ENCODE measurements at places on chromosomes 3 and 15.

GRCh38 chr3:18630295-18630694 lies 205.2 kb upstream of the SATB1 start:
- no peak for DNase-seq

GRCh38 chr3:123642182-123642956 lies 57.5 kb upstream of the HACD2 start:
- DNase-seq, result peak; percentile 75

DNA sequence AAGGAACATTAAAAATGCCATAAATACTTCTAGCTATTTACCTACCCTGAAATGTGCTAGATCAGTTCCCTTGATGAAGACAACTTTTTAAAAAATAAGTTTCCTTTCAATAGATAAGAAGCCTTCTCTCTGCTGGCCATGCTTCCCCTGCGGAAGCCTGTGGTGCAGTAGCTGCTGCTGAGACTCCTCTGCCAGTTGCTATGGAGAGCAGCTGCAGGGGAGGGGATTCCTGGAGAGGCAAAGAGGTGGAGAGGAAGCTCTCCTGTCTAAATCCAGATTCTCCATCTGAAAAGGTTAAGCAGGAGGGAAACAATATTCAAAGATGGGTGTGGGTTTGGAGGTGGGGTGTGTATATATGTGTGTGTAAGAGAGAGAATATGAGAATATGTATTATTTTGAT lies 69.8 kb upstream of the BFSP2 start:
- no peak for DNase-seq

DNA sequence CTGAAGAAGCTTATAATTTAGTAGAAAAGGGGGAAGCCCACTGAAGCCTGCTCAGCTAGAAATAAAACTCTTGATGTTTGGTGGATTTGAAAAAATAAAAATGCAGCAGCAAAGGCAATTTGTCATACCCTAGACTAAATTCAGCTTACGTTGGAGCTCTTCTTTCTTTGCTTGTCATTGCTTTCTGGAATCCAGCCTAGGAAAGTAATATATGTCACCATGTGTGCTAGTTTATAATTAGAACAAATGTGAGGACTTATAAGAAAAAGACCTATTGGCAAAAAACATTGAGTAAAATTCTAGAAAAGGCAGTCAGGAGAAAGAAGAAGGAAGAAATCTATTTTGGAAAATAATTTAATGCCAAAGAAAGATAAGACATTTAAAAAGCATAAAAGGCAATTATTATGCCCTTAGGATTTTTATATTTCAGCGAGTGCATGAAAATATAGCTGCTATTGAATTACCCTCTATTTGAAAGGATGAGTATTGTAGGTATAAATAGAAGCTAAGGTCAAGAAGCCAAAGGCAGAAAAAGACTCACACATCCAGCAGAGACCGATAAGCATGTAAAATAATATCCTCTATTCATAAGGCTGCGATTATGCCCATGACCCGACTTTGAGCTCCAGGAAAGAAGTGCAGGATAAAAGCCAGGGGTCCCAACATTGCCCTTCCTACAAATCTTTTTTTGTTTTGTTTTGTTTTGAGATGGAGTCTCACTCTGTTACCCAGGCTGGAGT lies 10.6 kb upstream of the BTBD1 start:
- DNase-seq, result no peak

DNA sequence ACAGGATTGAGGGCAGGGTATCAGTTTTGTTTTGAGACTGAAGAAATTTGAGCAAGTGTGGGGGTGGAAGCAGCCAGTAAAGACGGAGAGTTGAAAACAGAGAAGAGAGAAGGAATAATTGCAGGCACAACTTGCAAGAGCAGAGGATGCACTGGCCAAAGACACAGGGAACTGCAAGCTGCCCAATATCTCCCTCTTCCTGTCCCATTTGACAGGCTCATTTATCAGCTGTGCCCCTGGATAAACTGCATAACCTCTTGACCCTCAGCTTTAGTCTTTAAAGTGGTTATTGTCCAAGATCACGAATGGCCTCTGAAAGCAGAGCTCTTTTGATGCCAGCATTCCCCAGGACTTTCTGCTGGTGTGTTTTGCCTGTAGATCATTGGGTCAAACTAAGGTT lies 5.0 kb upstream of the RAMAC start:
- DNase-seq, result no peak

DNA sequence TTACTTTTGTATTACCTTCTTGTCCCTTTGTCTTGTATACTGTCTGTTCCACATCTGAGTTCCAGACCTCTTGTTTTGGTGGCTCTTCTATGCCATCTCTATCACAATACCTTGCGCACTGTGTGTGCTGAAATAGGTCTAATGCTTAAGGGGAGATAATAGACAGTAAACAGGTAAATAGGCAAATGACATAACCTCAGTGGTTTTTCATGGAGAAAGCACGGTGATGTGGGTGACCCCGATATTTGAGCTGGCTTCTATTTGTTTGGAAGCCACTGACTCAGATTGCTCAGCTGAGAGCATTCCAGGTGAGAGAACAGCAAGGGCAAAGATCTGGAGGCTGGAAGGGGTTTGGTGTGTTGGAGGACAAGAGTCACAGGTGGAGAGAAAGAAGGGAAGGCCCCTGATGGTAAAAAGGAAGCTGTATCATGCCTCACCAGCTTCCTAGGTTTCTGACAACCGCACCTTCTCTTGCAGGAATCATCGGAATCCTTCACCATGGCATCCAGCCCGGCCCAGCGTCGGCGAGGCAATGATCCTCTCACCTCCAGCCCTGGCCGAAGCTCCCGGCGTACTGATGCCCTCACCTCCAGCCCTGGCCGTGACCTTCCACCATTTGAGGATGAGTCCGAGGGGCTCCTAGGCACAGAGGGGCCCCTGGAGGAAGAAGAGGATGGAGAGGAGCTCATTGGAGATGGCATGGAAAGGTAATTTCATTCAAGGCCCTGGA lies 795 bp downstream of the MCM2 start:
- DNase-seq, result no peak

GRCh38 chr3:4690277-4690676 lies 197.1 kb downstream of the ITPR1 start:
- no peak for DNase-seq

DNA sequence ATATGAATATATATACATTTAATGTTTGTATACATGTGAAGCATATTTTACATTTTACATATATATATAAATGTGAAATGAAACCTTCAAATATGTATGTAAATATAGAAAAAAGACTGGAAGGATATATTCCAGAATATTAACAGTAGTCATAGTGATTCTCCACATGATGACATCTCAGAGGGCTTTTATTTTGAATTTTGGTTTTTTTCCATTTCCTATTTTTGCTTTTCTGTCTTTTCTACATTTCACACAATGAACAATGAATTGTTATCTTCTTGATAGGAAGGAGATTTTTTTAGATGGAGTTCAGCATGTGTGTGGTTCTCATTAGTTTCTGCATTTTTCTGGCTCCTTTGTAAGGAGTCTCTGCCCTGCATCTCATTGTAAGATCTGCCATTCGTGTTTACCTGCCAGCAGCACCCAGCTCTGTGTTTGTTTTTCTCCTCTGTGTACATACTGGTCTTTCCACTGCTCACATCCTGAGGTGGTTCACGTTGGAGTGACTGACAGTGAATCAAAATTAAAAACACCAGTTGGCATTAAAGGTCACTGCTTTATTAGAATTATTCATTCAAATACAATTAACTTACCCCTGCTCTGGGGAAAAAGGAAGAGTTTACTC lies 425.3 kb upstream of the MDFIC2 start:
- DNase-seq, result no peak

GRCh38 chr3:108389372-108389771 lies 93.0 kb downstream of the HHLA2 start:
- no peak for DNase-seq

DNA sequence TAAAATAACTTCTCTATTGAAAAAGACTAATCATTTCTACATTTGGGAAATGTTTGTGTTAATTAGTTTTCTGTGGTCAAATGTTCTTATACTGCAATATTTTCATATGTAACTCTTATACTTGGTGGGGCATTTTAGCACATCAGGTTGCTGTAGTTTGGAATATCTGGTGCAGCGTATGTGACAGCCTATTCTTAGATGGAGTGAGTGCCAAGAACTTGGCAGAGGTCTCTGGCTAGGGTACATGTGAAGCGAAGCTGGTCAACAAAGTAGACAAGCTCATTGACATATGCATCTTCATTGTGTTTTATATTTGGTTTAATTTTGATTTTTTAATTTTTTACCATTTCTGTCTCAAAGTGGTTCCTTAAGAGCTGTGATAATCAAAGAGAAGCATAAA lies 53.2 kb downstream of the CHAC1 start:
- no peak for DNase-seq

- DNase-seq, result no peak
Observed at GRCh38 chr3:157626817-157627216, 123.6 kb upstream of the VEPH1 start.

GRCh38 chr3:115595611-115596275 lies 27.6 kb upstream of the GAP43 start:
- no peak for DNase-seq

Measured in liver (tissue), 10 donors.